ENCODE measurements at places on chromosomes 7 and 10. TPM values are rescaled to one million over a fixed set of nuclear protein-coding genes. Genes with fewer than 3 reads are reported as not detected.
A peak's percentile ranks its signal among the peaks of the same experiment; 100 is the strongest.

Gene LRRC18
- not detected for total RNA-seq

Gene CLDN3
- not detected for total RNA-seq

Gene ASAH2B
- total RNA-seq: 2.3 TPM

Gene FGFBP3
- total RNA-seq: 1.2 TPM

Gene OR2A5
- not detected for total RNA-seq

Gene ZYX
- 48.4 TPM for total RNA-seq

Gene JCAD
- 27.9 TPM for total RNA-seq

Gene PON1
- not detected for total RNA-seq

Gene IL15RA
- 2.1 TPM for total RNA-seq

Gene GIMAP5
- not detected for total RNA-seq

Gene FGFR2
- total RNA-seq: not detected

Gene TMEM140
- total RNA-seq: 12.1 TPM

Gene ITPRID1
- not detected for total RNA-seq

Gene VDAC2
- 94.6 TPM for total RNA-seq

Gene CCDC186
- 28.9 TPM for total RNA-seq

Gene NUTM2E
- total RNA-seq: not detected

Gene SSC4D
- total RNA-seq: 0.36 TPM

DNA sequence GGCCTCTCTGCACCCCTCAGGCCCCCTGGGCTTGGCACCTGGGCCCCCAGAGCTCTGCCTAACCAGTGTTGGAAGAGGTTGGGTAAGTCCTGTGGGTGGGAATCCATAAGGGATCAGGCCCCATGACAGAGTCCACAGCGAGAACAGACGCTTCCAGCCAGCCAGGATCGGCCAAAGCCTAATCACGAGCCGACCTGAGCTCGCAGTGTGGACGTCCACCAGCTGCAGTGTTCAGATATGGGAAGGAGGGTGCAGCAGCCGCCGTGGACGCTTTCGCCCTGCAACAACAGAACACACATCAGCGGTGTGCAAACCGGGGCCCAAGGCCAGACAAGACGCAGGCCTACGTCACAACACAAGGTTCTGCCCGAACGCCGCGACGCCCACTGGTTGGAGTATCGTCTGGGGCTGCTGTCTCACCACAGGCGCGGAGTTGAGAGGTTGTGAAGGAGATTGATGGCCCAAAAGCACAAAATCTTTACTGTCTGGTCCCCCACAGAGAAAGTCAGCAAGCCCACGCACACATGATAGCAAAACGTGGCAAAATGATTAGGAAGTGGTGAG, 102.1 kb downstream of the FOXL3 start:
- no peak for DNase-seq

- DNase-seq: peak; percentile 48
Observed at GRCh38 chr10:35413985-35414861, 77.9 kb downstream of the CCNY start.

- no peak for DNase-seq
Observed at GRCh38 chr7:155488483-155489127, 30.7 kb downstream of the EN2 start.

DNA sequence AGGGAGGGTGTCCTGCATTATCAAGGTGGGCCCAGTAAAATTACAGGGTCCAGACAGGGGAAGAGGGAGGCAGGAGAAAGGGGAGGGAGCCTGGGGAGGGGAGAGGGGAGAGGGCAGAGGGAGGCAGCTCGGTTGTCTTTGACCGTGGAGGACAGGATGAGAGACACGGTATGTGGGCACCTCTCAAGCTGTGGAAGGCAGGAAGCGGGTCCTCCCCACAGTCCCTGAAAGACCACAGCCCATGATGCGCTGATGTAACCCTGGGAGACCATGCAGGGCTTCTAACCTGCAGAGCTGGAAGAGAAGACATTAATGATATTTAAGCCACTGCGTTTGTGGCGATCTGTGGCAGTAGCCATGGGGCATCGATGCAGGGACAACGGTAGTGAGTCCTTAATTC, 27.2 kb upstream of the MNX1 start:
- DNase-seq: no peak

DNA sequence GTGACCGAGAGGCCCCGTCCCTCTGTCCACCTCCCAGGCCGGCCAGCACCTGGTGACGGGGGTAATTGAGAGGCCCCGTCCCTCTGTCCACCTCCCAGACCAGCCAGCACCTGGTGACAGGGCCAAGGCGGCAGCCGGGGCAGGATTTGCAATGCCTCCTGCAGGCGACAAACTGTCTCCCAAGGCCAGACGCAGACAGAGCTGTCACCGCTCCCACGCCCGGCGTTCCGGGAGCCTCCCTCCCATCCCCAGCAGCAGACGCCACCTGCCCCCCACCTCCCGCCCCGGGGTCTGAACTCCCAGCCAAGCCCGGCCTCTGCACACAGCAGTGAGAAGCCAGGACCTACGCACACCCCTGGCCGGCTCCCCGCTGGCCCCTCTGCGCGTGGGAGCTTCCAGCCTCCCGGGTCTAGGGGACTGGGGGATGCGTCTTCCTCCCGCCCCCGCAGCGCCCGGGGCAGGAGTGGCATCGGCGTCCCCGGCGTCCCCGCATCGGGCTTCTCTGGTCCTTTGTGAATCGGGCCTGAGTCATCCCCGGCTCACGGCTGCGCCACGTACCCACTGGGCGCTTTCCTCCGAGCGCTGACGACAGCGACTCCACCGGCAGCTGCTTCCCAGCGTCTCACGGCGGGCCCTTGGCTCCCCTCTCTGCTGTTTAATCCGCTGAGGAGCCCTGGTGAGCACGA, 95.1 kb upstream of the DIP2C start:
- DNase-seq: peak; percentile 67

DNA sequence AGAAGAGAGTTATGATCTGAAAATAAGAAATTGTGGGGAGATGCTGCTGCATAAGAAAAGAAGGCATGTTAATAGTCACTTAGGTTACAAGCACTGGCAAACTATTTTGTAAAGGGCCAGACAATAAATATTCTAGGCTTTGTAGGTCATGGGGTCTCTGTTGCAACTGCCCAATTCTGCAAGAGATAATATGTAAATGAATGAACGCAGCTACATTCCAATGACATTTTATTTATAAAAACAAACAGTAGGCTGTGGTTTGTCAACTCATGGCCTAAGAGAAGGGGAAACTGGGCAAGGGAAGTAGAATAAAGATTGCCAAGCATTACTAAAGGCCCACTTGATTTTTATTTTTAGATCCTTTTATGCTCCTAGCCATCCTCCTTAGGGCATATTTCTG, 133.1 kb downstream of the RAPGEF5 start:
- DNase-seq: no peak

DNA sequence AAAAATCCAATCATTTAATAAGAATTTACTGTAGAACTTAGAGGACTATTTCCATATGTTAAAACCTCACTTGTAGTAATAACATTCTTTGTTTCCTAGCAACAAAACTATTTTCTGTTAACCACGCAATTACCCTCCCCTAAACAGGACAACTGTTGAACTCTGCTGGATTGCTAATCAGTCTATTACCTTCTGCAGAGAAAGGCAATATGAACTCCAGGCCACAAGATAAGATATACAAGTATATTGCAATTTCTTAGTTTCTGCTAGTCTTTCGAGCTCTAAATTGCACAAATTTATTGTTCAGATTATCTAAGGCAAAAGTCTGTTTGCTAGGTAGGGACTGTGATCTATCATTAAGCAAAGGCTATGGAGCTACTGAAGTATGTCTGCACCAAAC, 920.1 kb upstream of the LRRN3 start:
- no peak for DNase-seq

- no peak for DNase-seq
Observed at GRCh38 chr7:108097703-108098102, 32.5 kb downstream of the LAMB4 start.

DNA sequence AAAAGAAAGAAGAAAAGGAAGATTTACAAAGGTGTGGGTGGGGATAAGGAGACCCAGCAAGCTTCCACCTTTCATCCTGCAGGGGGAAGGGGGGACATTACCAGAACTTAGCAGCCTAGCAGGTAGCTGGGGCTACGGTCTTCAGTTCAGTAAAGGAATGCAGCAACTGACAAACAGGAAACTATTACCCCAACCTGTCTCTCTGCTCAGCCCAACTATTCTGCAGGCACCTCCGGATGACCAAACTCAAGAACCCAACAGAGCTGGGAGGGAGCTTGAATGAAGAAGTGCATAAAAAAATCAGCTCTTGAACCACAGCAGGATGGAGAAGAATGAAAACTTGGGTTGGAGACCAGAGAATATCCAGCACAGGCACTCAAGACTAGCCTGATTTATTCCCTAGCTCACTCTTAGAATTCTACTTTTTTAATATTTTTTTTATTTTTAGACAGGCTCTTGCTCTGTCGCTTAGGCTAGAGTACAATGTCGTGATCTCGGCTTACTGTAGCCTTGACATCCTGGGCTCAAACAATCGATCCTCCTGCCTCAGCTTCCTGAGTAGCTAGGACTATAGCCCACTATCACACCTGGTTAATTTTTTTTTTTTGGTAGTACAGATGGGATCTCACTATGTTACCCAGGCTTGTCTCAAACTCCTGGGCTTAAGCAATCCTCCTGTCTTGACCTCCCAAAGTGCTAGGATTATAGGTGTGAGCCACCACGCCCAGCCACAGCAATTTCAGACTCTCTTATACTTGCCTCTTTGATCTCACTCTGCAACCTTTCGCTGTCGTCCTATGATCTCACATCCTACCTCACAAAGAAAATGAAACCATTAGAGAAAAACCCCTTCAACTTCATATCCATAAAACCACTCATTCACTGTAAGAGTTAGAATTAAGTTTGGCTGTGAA, 18.5 kb upstream of the C10orf67 start:
- no peak for DNase-seq

GRCh38 chr10:79234391-79235315, 112.6 kb upstream of the PPIF start:
- DNase-seq: no peak

GRCh38 chr10:21069278-21069677, 172.2 kb upstream of the NEBL start:
- DNase-seq: no peak

GRCh38 chr10:22723343-22723779, 9.0 kb upstream of the PIP4K2A start:
- no peak for DNase-seq

DNA sequence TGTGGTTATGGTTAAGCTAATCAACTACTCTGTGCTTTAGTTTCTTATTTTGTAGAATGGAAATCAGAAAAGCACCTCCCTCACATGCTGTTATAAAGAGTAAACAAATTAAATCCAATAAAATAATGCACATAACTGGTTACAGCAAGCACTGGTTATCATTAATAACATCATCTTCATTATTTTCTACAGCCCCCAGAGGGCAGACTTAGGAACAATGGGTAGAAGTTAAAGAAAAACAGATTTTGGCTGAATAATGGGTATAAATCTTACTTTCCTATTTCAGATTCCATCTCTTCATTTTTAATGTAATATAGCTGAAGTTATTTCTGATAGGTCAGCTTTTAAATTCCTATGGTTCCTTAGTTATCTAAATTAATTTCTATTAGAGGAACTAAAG, 126.5 kb downstream of the DOCK4 start:
- DNase-seq: peak; percentile 34

DNA sequence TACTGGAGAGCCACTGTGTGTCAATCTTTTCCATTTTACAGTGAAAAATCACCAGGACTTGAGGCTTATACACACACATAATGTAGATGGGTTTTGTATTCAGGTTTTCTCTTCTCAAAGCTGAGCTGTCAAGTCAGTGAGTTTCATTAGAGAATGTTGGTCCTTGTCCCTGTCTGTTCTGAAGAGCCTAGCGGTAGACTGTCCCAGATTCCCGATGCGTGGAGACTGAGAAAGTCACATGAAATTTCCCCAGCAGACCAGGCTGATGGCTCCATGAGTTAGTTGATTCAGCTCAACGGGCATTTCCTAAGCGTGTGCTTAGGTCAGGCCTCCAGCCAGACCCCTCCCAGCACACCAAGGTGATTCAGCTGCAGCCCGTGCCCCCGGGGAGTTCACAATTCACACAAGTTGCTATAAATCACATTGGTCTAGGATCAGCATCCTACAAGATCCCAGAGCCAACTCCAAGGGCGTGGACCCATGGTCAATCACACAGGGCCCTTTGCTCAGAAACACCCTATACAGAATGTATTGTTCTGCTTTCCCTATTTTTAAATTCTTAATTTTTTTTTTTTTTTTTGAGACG, 17.2 kb downstream of the CHST15 start:
- DNase-seq: no peak

- no peak for DNase-seq
Observed at GRCh38 chr7:153835103-153835502, 217.1 kb upstream of the DPP6 start.

- DNase-seq: no peak
Observed at GRCh38 chr7:25206765-25207164, 21.5 kb downstream of the NPVF start.

DNA sequence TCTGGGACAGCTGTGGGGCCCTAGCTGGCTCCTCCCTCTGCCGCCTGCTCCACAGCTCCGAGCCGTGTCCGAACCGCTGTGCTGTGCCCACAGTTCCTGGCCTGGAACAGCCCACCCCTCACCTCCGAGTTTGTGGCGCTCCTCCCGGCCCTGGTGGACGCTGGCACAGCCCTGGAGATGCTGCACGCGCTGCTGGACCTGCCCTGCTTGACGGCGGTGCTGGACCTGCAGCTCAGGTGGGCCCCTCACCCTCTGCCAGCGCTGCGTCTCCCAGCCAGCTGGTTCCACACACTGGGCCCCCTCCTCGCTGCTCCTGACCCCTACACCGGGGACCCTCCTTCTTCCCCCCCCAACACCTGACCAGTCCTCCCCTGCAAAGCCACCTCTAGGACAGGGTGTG, 12.1 kb downstream of the AP5Z1 start:
- no peak for DNase-seq

DNA sequence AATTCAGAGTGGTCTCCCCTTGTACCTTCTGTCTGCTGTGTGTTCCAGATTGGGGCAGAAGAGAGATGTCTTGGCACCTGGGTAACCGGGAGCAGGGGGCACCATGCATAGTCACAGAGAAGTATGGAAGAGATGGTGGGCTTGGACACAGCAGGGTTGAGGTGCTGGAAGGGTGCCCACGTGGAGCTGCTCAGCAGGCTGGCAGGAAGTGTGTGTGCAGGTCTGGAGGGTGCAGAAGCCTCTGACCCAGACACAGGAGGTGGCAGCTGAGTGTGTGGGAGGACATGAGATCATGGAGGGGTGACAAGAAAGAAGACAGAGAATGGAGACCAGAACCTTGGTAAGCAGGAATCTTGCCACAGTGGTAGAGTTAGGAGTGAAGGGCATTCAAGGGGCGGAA, 42.3 kb upstream of the DUSP5 start:
- no peak for DNase-seq

DNA sequence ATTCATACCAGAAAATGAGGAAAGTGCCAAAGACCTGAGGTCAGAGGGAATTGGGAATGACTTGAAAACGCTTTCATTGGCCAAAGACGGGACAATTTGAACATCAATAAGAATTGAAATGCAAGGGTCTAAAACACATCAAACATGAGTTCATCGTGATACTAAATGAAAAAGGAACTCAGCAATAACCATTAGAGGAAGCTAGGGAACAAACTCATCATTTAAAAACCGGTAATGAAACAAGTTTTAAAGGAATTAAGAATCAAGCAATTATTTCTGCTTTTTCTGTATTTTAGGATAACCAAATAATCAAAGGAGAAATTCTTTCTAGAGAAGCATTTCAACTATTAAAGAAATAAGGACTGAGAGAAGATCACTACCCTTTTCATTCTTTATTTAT, 303.1 kb downstream of the ARHGAP12 start:
- no peak for DNase-seq

Measured in fibroblast of the aortic adventitia (primary cell).